ENCODE measurements at places on chromosomes 7 and 10. TPM values are rescaled to one million over a fixed set of nuclear protein-coding genes. Genes with fewer than 3 reads are reported as not detected.

Gene IFIT5
- 22.5 TPM for total RNA-seq

Gene FEZF1
- total RNA-seq: not detected

Gene MUC12
- total RNA-seq: not detected

Gene LRMDA
- 0.19 TPM for total RNA-seq

Gene FAM25G
- total RNA-seq: not detected

Gene DRGX
- not detected for total RNA-seq

Gene ADCYAP1R1
- not detected for total RNA-seq

Gene COG5
- total RNA-seq: 47.0 TPM

Gene PPP1R9A
- total RNA-seq: 4.4 TPM

Gene NPY4R
- not detected for total RNA-seq

Gene PNLIP
- not detected for total RNA-seq

Gene SFTPA2
- total RNA-seq: not detected

Gene TMEM196
- total RNA-seq: not detected

Gene MCMBP
- total RNA-seq: 43.5 TPM

Gene GPR146
- total RNA-seq: 1.9 TPM

Gene COL13A1
- 29.2 TPM for total RNA-seq

Gene CRHR2
- total RNA-seq: not detected

Gene GARIN1A
- total RNA-seq: 3.9 TPM

Gene ANKRD61
- total RNA-seq: not detected

Gene PBLD
- 8.6 TPM for total RNA-seq

Gene GNGT1
- total RNA-seq: not detected

Data from osteocyte (in vitro differentiated cells).